ENCODE measurements at places on chromosomes 5 and 9.

DNA sequence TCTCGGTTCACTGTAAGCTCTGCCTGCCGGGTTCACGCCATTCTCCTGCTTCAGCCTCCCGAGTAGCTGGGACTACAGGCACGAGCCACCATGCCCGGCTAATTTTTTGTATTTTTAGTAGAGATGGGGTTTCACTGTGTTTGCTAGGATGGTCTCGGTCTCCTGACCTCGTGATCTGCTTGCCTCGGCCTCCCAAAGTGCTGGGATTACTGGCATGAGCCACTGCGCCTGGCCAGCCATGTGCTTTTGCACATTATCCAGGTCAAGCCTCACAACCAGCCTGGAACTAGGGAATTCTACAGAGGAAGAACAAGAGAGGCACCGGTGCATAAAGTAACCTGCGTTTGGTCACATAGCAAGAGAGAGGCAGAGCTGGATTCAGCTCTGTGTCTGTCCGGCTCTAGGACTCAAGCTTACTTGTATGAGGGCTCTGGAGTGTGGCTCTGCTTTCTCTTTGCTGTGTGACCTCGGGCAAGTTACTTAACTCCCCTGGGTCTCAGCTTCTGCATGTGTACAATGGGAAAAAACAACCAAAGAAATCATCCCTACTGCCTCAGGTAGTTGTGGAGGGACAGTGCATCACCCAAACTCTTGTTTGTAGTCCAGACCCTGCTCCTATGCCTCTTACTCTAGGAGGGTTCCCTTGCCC lies 6.3 kb downstream of the FGF18 start:
- DNase-seq = no peak

GRCh38 chr5:113776168-113776567 lies 262.7 kb downstream of the YTHDC2 start:
- DNase-seq = no peak

DNA sequence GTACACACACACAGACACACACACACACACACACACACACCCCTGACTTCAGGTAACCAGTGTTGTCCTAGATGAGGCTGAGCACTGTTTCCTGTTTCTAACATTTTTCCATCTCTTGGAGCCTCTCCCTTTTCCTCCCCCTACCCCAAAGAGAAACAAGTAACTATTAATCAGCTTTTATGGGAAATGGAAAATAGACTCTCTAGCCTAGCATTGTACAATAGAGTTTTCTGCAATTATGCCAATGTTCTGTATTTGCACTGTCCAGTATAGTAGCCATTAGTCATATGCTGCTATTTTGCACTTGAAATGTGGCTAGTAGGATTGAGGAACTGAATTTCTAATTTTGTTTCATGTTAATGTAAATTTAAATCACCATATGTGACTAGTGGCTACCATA lies 33.1 kb downstream of the RAB3C start:
- no peak for DNase-seq

- DNase-seq = no peak
Observed at GRCh38 chr5:77898385-77898784, 122.2 kb upstream of the TBCA start.

DNA sequence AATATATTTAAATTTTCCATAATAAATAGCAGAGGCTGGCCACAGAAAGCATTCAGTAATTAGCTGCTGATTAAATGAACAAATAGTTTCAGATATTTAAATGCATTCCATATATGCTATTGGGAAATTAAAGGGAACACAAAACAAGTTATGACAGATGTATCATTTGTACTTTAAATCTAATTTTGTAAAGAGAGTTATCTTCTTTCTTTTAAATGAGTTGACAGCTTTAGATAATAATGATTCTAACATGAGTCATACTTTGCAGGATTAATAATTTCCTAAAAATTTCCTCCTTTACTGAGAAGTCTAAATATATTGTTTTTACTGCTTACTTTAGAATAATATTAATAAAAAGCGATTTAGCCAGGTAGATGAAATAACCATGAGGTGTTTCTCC lies 320.1 kb downstream of the ADAMTS6 start:
- no peak for DNase-seq

DNA sequence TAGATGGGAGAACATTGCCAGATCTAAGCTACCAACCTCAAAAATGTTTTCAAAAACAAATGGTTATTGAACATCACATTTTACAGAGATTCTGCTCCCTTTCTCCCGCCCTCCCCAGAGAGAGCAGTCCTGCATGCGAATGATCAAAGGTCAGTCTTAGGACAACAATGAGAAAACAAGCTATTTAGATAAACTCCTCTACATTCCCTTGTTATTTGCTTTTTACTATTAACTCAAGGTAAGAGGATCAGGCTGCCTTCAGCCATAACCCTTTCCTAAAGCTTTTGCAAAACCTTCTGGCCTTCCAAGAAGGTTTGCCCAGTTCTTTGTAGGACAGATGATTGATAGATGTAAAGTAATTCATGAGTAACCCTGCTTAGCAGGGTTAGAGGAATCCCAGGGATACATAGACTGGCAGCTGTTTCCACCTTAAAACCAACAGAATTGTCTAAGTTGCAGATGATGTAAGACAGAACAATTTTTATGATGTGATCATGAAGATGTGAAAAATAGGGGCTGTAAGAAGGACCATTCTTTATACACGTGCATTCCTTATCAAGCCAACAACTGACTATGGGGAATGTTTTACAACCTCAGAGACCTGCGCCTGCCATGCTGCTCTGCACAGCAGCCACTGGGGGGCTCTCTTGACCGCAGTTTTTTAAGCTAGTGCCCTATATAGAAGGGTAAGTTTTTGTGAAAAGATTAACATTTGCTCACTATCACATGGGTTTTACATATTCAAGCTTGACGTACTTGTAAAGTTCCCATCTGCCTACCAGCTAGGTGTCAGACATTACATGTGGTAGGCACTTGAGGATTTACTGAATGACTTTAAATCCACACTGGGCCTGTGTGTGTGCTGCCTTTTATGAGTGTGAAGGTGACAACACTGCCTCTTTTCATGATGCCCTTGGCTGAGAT lies 2.3 kb upstream of the ZNF782 start:
- DNase-seq = peak; percentile 86

- no peak for DNase-seq
Observed at GRCh38 chr9:106286249-106286648, 576.7 kb upstream of the ZNF462 start.

DNA sequence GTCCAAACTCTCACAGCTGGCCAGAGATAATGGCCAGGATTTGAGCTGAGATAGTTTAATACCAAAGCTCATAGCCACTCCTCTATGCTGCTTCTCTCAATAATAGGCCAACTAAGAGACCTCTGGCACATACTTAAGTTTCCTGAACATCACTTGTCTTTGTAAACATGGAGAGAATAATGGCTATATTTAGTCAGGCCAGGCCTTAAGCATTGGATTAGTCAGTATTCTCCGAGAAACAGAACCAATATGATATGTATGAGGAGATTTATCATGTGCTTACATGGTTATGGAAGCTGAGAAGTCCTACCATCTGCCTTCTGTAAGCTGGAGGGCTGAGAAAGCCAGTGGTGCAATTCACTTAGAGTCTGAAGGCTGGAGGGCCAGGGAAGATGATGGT lies 45.4 kb downstream of the CFAP95 start:
- no peak for DNase-seq

DNA sequence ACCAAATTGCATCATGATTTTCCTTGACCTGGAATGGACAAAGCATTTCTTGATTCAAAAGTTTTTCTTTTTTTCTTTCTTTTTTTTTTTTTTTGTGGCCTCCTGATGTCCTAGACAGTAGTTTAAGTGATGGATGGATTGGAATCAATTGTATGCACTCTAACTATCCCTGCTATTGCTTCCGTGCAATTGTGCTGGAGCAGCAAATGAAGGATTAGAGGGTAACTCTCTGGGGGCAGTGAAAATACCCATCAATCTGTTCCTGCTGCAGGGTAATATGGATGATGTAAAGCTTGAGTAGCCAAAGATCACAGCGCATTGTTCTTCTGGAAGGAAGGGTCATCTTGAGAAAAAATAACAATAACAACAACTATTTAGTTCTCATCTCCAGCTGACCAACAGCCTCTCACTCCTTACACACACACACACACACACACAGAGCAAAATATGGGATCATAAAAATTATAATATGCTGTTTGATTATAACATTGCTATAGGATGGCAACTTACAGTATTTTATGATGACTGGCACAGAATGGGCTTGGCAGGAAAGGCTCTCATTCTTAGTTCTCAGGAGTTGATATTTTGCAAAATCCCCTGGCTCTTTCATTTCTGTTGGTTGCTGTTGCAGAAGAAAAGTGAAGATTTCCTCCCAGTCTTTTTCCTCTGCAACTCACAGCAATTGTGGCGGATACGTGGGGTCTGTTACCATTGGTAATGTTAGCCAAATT lies 160.9 kb upstream of the DMAC1 start:
- DNase-seq = no peak

DNA sequence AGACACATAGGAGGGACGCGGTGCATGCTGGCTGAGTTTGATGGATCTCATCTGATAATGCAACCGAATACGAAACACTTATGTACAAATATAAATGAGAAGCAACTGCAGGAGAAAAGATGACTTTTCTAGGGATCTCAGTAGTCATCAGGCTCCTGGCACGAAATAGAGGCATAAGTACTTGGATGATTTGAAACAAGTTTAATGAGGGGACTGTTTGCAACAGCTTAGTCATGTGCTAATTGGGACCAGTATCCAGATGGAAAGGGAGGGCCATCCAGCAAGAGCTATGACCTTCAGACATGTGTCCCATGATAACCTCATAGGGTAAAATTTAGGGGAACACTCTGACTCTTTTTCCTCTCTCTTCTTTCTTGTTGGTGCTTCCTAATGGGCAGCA lies 123.0 kb downstream of the EGFLAM start:
- no peak for DNase-seq

GRCh38 chr9:130142056-130142455 lies 30.1 kb upstream of the NCS1 start:
- DNase-seq = no peak

DNA sequence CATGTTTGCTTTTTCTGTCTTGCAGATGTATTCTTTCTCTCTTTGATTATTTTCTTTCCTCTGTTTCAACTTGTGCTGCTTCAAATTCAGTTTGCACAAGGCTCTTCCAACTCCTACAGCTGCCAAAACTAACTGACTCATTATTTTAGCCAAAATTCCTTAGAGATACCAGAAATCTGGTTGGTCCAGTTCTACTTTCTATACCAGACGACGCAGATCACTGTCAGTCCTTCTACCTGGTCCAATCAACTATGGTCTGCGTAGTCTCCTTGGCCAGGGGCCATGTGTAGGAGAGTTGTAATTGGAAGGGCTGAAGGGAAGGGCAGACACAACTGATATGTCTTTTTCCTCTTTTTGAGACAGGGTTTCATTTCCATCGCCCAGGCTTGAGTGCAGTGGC lies 51.9 kb upstream of the JAK2 start:
- no peak for DNase-seq
